ENCODE measurements at places on chromosomes 5 and 9. TPM values are rescaled to one million over a fixed set of nuclear protein-coding genes. Genes with fewer than 3 reads are reported as not detected.

The NME5 gene
- not detected for total RNA-seq

The SLC9A3 gene
- 2.7 TPM for total RNA-seq

The TNC gene
- total RNA-seq: not detected

- DNase-seq: no peak
These were observed 139.3 kb downstream of the PAX5 start for GRCh38 chr9:36894695-36895310.

DNA sequence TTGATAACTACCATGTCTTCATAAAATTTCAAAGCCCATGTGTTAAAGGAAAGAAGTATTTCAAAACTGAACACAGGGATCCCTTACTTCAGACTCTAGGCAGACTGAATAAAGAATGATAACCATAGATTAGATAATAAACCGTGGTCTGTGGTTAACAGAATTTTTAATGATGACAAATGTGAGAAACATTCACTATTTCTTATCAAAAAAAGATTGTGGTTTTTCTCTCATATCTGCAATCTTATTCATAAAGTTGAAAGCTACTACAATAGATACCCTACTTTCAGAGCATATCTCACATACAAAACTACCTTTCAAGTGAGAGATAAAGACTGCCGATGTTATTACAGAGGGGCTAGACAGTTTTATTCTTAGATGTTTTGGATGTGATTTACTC, 816.8 kb upstream of the DMAC1 start:
- no peak for DNase-seq

DNA sequence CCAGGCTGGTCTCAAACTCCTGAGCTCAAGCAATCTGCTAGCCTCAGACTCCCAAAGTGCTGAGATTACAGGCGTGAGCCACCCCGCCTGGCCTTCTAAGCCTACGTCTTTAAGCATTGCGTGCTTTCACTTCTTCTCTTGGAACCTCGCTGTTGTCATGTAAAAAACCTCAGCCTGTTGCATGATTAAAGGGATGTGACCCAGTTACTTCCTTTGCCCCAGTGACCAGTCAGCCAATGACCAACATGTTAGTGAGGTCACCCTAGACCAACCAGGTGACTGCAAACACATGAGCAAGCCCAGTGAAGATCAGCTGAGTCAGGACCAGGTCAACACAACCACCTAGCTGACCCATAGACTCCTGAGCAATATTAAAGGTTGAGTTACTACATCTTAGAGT, 10.5 kb downstream of the KIF4B start:
- DNase-seq: no peak

GRCh38 chr5:41338136-41338675, 124.9 kb upstream of the C6 start:
- DNase-seq: no peak

GRCh38 chr9:89502671-89503070, 4.8 kb upstream of the SEMA4D start:
- DNase-seq: no peak

- no peak for DNase-seq
These were observed 33.7 kb downstream of the LHX2 start for GRCh38 chr9:124045076-124045829.

DNA sequence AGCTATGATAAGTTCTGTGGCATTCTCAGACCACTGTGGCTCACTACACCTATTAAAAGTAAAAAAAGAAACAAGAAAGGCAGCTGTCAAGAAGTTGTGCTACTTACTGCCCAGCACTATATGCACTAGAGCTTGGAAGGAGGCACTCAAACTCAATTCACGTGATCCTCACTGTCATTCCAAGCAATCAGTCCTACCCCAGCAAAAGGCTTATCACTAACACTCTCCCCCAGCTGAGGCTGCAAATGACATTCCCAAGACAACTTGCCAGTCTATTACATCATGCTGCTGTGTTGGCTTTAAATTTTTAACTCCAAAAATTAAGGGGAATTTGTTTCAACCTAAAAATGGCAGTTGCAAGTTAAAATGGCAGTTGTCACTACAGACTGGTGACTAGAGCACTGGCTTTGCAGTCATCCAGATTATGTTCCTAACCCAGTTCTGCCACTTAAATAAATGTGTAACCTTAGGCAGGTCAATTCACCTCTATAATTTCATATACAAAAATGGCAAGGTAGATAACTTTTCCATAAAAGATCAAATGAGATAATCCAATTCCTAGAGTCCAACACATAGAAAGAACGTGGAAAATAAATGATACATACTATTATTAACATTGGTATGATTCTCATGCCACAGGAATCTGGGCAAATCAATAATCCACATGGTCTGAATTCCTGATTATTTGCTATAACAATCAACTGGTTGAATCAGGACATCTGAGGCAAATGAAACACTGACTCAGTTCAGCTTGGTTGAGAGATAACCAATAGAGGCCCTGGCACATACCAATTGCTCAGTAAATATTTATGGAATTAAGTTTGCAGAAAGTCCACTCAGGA, 52.4 kb downstream of the FBXW11 start:
- no peak for DNase-seq

DNA sequence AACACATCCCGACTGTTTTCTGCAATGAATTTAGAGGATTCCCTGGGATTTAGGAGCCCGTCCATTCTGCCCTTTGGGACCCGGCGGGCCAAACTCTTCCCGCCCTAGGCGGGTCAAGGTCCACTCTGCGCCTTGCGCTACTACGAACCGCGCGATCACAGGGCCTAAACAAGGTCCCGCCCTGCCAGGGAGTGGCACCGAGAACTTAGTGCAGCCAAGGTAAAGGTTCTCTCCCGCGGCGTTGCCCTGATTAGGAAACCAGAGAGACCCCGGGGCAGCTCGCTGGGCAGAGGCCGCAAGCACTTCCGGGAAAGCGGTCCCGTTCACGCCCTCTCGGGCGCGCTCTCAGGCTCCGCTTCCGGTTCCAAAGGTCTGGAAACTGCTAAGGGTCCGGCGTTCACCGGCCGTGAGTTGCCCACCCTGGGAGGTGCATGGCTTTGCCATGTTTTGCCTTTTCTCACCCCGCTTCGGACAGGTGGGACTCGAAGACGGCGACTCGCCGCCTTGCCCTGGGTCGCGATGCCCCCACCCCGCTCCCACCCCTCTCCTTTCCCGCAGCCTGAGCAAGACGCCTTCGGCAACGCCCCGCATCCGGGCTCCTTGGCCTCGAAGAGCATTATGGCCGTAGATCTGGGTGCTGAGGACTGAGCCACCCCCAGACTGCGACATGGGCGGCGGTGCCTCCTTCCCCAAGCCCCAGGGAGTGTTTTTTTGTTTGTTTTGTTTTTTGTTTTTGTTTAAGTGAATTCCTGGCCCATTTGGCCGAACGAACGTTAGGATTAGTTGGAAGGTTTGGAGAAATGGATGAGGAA, 23.4 kb downstream of the HNRNPK start:
- peak; percentile 72 for DNase-seq
